Fibroblast of skin of scalp (primary cell): ENCODE measurements at places on chromosomes 6 and 20.

DNA sequence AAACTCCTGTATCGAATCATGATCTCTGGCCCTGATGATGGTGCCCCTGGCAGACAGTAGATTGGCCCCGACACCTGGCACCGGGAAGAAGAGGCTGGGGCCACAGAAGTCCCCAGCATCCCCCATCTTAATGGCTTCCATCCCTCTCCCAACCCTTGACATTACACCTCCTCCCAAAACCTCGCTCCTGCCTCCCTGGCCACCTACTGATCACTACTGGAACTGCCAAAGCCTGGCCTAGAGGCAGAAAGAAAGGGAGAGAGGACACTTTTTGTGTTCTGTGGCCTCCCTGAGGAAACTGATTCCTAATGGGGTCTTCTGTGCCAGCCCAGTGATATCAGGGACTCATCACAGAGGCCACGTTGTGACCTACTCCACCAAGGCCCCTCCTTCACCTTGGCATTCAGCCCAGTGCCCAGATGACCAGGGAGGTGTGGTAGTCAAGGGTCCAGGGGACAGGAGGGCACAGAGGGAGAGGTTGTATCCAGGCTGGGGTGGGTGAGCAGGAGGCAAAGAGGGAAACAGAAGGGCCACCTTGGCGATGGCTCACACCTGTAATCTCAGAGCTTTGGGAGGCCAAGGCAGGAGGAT lies 6.1 kb downstream of the C20orf173 start:
- DNase-seq, result no peak

DNA sequence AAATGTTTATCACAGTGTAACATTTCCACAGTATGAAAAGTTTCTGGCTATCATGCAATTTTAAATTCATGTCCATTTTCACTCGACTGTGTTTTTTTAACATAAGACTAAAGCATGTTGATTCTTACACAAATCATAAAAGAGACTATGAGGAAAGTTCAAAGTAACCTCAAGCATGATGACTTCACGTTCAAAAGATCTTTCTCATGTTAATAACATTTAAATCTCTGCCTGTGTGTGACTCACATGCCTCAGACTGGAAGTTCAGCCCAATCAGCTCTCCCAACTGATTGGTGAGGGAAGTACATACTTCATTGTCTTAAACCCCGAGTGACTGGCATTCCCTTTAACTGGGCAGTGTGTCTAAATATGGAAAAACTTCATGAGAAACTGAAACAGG lies 37.4 kb downstream of the ATXN1 start:
- peak; percentile 99 for DNase-seq

GRCh38 chr20:719816-720215 lies 44.2 kb upstream of the SCRT2 start:
- no peak for DNase-seq

DNA sequence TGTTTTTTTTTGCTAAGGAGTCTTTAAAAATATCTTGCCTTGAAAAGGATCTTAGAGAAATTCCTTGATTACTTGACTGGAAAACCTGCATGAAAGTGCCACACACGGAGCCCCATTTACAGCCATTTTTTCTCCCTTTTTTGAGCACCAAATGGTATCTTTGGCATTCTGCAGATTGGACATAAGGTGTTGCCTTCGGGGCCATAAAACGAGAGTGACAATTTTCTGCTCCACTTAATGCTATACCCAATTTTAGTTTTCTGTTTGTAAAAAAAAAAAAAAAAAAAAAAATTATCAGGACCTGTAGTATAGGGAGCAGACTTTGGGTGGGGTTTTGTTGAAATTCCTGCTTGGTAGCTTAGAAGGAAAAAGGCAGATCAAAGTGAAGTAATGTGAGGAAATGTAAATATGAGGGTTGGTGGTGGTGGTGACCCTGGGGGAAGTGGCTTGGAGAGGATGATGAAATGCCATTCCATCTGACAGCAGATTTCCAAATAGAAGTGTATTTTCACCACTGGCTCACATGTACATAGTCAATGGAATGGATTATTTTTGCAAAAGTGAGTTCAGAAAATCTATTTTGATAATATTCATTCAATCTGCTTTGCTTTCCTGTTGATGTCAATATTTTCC lies 212.1 kb upstream of the SOX4 start:
- DNase-seq, result peak; percentile 28

- peak; percentile 96 for DNase-seq
These were observed 187.8 kb downstream of the SASH1 start for GRCh38 chr6:148530394-148530953.

DNA sequence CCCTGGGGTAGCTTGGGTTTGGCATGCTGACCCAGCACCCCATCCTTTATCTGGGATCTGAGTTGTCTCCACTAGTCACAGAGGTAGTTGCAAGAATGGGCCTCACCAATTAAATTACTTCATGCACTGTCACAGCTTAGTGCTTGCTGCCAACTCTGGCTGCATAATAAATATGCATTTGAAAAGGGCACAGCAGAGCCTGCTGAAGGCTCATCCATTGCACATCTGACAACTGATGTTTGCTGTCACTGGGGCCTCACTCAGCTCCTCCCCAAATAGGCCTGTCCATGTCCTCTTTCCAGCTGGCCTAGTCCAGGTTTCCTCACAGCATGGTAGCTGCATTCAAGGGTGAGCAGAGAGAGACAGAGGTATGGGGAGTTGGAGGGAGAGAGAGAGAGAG lies 13.3 kb upstream of the NXT1 start:
- DNase-seq, result no peak

DNA sequence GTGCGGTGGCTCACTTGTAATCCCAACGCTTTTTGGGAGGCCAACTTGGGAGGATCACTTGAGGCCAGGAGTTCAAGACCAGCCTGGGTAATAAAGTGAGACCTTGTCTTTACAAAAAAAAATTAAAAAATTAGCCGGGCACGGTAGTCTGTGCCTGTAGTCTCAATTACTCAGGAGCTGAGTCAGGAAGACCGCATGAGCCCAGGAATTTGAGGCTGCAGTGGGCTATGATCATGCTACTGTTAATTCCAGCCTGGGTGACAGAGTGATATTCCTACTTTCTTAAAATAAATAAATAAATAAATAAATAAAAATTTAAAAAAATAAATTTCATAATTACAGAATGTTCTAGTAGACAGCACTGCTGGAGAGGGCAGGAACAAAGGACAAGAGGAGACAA lies 62.4 kb downstream of the DST start:
- no peak for DNase-seq

- DNase-seq, result no peak
These were observed 542 bp downstream of the FGD2 start for GRCh38 chr6:37005827-37006567.

- DNase-seq, result peak; percentile 83
These were observed 3.9 kb upstream of the KCNS1 start for GRCh38 chr20:45104786-45105185.

- DNase-seq, result no peak
These were observed 32.1 kb downstream of the SLCO4A1 start for GRCh38 chr20:62674370-62674769.

- no peak for DNase-seq
These were observed 333.7 kb downstream of the ZFAND3 start for GRCh38 chr6:38153076-38153797.

DNA sequence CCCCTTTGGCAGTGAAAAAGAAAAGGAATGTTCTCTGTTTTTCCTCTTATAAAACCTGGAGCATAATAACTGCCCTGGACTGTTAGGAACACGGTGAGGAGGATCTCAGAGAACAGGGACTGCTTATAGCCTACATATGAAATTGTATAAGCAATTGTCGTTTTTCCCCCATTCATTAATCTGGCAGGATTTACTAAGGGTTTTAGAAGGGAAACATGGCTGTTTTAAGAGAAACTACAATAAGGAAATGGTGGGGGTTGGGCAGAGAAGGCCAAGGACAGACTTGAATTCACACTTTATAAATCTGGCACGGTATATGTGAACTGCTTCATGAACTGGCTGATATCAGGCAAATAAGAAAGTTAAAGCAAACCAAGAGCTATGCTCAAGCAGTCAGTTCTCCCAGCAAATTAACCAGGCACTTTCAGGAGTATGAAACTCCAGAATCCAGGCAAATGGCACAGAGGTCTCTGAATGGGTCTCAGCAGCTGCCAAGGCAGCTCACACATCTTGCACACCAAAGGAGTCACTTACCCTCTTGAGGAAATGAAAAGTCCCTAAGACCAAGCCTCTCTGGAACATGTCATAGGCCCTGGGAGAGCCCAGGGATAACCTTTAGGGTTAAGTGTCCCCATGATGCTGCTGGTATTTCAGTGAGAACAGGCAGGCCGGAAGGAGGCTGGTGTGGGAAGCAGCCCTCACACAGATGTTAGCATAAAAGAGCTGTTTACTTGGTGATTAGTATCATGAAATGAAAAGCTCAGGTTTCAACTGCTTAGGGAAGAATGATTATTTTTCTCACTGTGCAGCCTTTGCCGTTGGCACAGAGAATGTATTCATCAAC lies 260.5 kb upstream of the MARCKS start:
- peak; percentile 45 for DNase-seq

DNA sequence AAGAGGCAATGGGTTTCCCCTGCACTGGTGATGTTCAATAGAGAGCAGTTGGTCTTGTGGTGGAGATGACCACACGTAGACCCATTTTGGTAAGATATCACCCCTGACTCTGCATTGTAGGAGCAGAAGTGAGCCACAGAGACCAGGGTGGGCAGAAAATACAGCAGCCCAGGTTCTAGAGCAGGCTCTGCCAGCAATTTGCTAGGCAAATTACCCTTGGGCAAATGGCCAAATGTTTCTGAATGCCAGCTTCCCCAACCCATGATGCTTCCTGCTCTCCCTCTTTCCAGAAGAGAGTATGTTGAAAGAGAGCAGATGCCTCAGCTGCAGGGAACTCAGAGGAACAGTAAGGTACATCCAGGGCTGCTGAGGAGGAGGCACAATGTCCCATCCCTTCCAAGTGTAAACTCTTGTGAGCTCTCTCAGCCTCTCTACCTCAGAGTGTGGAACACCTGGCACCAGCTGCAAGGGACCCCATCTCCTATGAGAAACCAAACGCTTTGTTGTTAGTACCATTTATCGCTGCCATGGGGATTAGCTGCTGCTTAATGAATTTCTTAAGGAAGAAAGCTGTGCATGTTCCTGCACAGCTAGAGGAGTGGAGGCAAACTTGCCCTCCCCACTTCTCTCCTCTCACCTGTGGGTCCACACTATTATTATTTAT lies 317.5 kb upstream of the MOCS1 start:
- DNase-seq, result no peak

DNA sequence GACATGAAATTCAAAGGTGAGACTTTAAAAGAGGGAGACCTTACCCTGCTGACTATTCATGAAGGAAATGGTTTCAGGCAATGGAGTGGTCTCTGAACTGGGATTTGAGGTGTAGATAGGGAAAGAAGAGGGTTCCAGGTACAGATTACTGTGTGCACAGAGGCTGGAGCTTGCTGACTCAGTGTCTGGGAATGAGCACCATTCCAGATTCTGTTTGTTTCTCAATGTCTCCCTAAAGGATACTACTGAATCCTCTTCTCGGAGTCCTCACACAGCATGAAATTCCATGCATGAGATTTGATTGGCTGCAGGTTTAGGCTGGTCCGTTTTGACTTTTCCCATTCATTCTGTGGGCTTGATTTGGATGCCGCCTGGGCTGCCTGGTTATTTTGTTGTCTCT lies 49.0 kb downstream of the PPP1R14C start:
- peak; percentile 70 for DNase-seq

DNA sequence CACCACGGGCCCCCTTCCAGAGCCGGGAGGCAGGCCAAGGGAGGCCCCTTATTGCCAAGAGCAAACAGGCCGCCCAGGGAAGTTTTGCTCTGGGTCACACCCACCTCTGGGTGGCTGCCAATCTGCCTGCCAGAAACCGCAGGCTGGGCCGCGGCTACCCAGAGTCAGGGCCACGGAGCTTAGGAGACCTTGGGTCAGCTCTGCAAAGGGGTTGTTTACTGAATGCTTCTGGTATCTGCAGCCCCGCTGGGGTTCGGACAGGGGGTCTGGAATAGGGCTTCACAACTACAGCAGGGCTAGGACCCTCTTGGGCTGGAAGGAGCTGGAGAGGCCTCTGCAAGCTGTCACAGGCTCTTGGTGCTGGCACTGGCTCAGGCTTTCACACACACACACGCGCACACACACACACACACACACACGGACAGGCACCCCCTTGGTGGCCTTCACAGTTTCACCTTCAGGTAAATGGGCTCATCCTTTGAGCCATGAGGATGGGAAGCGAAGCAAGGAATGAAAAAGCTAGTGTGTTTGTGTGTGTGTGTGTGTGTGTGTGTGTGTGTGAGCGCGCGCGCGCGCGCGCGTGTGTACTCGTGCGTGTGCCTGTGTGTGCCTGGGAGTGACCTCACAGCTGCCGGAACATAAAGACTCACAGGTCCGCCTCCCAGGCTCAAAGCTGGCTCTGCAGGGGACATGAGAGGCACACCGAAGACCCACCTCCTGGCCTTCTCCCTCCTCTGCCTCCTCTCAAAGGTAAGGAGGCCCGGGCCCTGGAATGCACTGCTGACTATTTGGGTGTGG lies at the start of gene CCN5:
Gene CCN5 (plus strand): TSS at position 669 of the 798 bp plus-strand sequence. CDS start 22 bp downstream, at position 691.
- DNase-seq, result peak; percentile 86

GRCh38 chr6:111837641-111838500 lies 35.4 kb downstream of the FYN start:
- no peak for DNase-seq

GRCh38 chr6:86969573-86969972 lies 32.2 kb downstream of the HTR1E start:
- no peak for DNase-seq

DNA sequence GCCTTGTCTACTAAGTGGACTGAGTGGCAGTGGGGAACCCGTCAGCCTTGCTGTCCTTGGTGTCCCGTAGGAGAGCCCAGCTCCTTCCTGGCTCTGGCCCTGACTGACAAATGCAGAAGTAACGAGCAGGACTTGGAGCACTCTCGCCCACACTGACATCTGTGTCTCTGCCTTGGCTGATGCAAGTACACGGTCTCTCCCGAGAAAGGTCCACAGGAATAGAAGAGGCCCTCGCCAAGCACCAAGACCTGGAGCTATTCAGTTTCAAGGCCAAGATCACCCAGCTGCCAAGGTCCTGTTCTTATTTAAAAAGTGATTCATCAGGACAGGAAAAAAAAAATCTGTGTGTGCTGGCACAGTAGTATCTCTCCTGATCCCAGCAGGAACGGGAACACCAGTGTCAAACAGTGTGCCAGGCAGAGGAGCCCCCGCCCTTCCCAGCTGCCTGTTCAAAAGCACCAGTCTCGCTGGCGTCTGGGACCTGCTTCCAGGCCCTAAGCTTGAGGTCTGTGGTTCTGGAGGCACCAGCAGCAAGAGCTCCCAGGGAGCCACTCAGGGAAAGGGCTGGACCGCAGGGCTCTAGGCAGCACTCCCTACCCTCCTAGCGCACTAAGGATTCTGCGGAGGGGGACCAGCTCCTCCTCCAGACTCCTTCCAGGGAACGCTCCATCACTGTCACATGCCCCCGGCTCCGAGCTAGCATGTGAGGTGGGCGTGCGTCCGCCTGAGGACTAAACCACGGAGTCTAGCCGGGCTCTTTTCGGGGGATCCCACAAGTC lies 376.9 kb downstream of the RNGTT start:
- no peak for DNase-seq

- DNase-seq, result no peak
These were observed 149.8 kb downstream of the SYCP2 start for GRCh38 chr20:59783641-59784010.

GRCh38 chr6:34248198-34248726 lies 544 bp downstream of the SMIM29 start:
- peak; percentile 23 for DNase-seq

GRCh38 chr6:13038741-13039190 lies 289.6 kb downstream of the TBC1D7 start:
- DNase-seq, result no peak
